NCI-H146 (cell line): ENCODE measurements at places on chromosomes 5 and 9.

DNA sequence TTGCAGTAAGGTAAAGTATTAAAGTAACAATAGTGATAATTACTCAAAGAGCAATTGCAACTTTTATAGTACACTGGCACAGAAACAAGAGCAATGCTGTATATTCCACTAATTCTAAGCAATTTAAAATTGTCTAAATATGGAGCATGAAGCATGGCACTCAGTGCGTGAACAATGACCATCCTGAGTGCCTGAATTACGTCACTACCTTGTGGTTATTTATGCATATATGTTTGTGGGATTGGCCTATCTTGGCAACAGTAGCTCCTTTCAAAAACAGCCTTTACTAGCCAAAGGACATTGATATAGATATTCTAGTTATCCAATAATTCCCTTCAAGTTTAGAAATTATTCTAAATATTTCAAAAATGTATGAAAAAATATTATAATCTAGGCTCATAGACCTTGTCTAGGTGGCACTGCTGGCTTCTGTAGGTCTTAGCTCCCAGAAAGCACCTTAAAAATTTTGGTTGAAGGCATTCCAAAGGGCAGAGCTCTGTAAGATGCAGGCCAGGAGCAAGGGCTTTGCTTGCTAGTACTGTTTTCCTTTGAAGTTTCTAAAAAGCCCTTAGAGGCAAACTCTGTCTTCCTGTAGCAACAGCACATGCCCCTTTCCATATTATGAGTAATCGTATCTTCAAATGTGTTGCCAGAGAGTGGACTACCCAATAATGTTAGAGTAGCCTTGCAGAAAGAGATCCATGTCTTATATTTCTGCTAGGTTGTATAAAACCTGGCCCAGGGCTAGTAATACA lies 719.3 kb downstream of the NR2F1-AS1 start:
- DNase-seq = no peak

DNA sequence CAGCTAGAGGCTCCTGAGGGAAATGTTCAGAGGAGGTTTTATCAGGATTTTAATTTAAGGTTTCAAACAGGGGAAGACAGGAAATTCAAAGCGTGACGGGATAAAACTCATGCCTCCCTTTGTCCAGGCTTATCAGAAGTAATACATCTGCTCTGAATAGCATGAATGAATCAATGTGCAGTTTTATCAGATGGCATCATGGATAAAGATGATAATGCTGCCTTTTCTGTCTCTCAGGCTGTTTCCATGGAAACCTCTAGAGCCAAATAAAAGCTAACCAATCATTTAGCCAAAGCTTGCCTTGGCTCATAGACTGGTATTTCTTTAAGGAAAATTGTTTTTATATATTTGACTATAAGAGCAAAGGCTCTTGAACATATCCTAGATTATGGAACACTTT lies 16.4 kb downstream of the MFAP3 start:
- DNase-seq = no peak

DNA sequence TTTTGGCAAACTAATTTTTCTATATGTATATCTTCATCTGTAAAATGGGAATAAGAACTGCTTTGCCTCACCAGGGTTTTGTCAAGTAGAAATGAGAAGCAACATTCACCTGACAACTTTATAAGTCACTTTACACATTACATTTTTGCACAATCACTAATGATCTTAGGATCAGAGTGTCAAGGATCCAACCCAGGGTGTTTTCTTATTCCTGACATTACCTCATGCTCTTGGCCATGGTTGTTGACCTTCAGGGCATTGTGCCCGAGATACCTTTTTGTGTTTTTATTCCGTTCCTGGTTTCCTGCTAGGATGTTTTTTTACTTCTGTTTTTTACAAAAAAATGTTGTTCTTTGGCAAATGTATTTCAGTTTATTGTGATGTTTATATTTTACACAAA lies 22.2 kb upstream of the RASA1 start:
- no peak for DNase-seq

DNA sequence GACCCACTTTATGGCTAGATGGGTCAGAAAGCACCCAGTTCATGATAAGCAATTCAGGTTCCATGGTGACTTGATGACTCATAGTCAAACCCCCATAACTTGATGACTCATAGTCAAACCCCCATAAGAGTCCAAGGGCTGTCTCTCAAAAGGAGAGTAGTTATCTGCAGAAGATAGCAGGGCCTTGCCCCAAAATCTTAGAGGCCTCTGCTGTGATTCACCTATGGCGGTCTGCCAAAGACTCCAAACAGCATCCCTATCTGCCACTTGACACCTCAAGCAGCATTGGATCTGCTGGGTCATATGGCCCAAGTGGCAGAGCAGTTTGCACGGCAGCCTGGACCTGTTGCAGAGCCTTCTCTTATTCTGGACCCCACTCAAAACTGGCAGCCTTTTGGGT lies 395.2 kb upstream of the KIF2A start:
- DNase-seq = no peak

DNA sequence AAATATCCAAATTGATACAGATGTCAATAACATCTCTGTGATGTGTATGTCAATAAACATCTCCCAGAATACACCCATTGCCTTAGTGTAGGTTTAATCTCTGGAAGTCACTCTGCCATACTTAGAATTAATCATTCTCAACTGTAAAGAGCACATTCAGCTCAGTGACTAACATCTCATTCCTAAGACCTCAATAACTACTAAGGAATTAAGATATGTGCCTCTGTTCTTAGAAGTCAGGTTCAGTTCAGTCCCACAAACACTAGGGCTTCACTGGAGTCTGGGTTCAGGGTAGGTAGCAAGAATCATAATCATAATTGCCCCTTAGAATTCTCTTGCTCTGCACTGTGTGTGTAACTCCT lies 31.7 kb downstream of the UGCG start:
- no peak for DNase-seq

DNA sequence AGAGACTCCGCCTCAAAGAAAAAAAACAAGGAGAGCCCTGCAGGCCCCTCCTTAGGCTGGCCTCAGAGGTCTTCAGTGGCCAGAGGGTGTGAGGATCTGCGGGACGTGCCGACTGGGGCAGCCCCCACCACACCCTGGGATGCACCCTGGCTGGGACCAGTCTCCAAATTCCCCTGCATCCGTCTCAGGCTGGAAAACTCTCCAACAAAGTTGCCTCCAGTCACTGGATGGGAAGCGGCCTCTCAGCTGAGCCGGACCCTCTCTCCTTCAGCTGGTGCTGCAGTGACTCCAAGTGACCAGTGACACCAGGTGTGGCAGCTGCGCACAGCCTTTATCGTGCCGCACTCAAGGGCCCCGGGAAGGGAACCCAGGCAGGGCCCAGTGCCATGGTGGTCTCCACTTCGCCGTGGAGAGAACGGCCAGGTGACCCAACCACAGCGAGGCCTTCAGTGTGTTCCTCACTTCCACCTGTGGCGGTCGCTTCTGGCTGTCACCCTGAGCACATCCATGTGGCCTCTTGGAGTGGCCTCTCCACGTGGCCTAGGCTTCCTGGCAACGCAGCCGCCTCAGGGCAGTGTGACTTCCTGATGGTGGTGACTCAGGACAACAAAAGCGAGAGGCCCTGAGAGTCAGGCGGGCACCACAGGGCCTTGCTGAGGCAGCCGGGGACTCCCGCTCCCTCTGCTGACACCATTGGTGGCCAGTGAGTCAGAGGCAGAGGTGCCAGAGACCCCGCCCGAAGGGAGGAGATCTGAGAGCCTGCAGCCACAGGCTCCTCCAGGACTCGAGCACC lies 19.3 kb upstream of the CAMSAP1 start:
- DNase-seq = no peak

DNA sequence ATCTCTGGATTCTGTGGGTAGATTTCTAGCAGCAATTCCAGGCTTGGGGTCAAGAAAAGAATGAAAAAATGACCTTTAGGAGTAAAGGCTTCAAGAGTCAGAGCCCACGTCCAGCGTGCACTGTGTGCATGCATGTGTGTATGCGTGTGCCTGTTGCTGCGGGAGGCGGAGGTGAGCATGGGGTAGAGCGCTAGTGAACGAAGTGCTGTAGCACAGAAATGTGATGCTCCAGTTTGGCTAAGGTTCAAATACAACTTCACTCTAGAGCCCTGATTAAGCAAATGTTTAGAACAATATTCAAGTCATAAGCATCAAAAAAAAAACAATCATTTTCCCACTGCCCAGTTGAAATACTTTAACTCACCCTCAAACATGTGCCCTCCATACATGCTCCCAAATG lies 403.9 kb downstream of the ZNF608 start:
- DNase-seq = no peak

GRCh38 chr9:76720245-76720644 lies 44.0 kb upstream of the PCA3 start:
- no peak for DNase-seq

- DNase-seq = no peak
These were observed 2.5 kb downstream of the IL11RA start for GRCh38 chr9:34654323-34655051.

- no peak for DNase-seq
These were observed 77.6 kb downstream of the KIF4B start for GRCh38 chr5:155091063-155091648.

GRCh38 chr5:99243111-99243510 lies 314.3 kb upstream of the CHD1 start:
- no peak for DNase-seq

GRCh38 chr5:139393497-139394122 lies 1.3 kb downstream of the PROB1 start:
- no peak for DNase-seq

GRCh38 chr9:86376016-86376415 lies 21.8 kb upstream of the TUT7 start:
- DNase-seq = no peak

DNA sequence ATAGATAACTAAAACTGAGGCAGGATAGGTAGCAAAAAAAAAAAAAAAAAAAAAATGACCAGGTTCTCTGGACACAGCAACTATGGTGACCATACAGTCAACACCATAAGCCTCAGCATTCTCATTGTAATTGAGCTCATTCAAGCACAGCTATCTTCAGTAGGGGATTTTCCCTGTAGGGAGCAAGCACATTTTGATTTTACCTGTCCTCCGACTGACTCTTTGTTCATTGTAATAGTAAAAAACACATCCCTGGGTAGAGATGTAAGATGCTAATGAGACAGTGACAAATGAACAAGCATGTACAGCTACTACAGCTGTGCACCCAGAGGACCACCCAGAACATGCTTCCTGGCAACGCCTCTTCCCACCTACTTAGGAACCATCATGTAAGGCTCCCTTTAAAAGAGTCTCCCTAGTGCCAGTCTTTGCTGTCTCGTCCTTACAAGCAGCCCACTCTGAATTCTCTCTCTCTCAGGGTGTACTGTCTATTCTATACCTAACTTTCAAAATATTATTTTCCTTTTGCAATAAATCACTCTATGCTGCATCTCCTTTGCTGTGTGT lies 65.0 kb upstream of the FBXW11 start:
- no peak for DNase-seq

DNA sequence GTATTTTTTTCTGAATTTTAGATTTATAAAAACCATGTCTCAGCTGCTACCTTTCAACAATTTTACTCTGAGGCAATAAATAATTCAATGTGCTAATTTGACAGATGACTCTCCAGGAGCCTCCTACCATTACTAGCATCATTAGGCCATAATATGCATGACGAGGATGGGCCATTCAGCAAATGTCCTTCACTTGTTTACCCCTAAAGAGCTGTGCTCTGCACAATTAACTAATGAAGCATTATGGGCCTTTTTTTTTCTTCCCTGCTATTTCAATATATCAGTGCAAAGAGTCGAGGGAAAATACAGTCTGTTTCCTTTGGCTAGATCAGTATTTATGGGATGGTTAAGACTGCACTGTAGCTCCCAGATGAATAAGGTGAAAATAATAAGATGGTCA lies 627.2 kb downstream of the ISL1 start:
- peak; percentile 75 for DNase-seq

DNA sequence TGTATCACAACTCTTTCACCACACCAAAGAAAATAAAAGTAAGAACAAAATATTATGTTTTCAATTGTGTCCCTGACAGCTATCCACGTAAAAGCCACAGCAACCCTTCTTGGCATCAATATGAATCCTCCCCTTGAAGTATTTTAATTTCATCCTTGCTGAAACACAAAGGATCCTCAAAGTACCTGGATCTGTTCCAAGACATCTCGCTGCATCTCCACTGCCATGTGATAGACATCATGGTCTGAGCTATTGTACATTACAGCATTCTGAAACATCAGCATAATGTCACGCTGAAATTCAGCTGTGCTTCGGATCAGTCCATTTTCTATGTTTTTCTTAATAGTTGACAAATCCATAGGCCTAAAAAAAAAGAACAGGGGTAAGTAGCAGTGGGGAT lies 17.7 kb downstream of the BRD8 start:
- no peak for DNase-seq

DNA sequence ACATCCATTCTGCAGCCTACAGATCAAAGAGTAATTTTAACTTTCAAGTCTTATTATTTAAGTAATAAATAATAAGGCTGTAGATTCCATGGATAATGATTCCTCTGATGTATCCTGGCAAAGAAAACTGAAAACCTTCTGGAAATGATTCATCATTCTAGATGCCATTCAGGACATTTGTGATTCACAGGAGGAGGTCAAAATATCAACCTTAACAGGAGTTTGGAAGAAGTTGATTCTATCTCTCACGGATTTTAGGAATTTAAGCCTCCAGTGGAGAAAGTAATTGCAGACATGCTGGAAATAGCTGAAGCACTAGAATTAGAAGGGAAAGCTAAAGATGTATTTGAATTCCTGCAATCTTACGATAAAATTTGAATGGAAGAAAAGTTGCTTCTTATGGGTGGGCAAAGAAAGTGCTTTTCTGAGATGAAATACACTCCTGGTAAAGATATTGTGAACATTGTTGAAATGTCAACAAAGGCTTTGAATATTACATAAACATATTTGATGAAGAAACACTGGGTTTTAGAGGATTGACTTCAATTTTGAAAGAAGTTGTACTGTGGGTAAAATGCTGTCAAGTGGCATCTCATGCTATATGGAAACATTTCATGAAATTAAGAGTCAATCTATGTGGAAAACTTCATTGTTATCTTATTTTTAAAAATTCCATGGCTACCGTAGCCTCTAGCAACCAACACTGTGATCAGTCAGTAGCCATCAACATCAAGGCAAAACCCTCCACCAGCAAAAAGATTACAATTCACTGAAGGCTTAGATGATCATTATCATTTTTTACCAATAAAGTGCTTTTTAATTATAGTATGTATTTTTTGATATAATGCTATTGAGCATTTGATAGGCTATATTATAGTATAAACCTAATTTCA lies 1141.0 kb downstream of the CDH12 start:
- no peak for DNase-seq

- DNase-seq = no peak
These were observed 74.4 kb upstream of the SHISAL2B start for GRCh38 chr5:64615895-64616294.

DNA sequence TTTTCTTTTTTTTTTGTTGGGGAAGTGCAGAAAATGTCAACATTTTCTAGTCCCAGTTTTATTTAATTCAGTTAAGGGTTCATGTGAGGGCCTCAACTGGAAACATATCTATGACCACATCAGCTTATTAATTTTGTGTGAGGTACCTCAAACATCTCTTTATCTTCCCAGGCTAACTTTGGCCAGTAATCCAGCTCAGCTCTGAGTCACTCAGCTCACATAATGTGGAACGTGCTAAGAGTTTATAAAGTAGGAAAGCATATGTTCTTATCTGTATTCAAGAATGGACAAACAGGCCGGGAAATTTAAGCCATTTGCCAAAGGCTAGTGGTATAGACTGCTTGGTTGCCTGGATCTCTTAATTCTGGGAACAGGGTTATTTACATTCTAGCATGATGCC lies 118.4 kb downstream of the INSYN2B start:
- no peak for DNase-seq

GRCh38 chr9:137295238-137295811 lies 6.7 kb downstream of the NRARP start:
- DNase-seq = peak; percentile 20
